Activated CD8-positive, alpha-beta memory T cell treated with anti-CD3 and anti-CD28 coated beads, Interleukin-2, amount 50 U/mL, for 48 hours (primary cell): ENCODE measurements at places on chromosomes 7 and 10.

- DNase-seq, result no peak
Measured at GRCh38 chr7:129359176-129359575, 75.1 kb upstream of the STRIP2 start.

DNA sequence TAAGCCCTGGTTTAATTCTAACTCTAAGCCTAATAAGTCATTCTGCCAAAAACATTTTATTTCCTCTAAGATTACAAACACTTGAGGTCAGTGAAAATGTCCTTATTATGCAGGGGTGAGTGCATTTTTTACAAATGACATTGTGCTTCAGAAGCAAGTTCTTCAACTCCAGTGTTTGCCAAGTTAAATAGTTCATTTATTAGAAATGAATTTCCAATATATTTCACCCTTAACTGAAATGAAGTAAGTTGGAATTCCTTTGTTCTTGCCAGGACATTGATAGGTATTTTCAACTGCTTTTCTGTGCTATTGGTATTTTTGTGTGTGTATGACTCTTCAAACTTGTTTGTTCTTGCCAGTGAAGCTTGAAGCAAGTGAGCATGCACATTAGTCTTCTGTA lies 89.5 kb upstream of the CCDC6 start:
- DNase-seq, result no peak

DNA sequence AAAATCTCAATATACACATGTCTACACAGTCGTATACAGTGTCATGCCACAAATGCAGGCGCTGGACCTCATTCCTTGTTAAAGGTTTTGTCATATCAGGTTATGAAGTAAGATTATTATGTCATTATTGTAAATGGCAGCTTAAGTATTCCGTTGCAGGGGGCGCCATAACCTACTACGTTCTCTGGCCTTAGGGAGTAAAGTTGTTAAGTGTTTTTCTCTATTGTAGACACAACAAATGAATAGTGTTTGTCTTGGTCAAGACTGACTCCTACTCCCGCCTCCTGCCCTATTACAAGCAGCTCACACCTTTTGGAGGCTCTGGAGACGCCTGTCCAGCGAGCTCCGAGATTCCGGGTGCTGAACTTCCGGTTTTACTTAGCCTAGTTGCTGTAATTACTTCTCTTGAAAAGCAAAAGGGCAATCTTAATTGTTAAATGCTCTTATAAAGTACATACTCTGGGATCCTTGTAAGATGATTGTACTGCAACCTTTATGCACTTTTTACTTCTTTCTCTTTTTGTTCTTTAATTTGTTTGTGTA lies 994 bp downstream of the GATAD1 start:
- peak; percentile 66 for DNase-seq

DNA sequence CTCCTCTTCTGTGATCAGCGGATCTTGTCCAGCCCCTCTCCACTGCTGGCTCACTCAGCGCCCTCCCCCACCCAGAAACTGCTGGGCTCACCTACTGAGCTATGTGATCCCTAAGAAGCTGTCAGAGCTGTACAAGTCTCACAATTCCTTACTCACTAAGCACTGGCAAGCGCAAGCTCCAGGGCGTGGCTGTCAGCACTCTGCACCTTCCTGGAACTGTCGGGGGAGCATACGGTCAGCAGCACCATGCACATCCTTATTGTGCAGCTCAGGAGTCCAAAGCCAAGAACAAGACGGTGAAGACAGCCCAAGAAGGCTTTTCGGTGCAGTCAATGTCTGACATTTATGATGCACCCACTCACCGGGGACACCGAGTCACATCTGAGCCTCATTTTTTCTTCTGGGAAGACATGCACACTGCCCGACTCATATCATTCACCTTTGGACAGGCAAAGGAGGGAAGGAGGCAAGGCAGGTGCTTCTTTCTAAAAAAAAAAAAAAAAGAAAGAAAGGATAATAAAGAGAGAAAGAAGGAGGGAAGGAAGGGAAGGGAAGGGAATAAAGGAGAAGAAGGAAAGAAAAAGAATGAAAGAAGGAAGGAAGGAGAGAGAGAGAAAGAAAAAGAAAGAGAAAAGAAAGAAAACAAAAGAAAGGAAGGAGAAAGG lies 56.3 kb downstream of the ASB13 start:
- DNase-seq, result no peak

- no peak for DNase-seq
Measured at GRCh38 chr10:60555700-60556099, 166.0 kb upstream of the ANK3 start.

DNA sequence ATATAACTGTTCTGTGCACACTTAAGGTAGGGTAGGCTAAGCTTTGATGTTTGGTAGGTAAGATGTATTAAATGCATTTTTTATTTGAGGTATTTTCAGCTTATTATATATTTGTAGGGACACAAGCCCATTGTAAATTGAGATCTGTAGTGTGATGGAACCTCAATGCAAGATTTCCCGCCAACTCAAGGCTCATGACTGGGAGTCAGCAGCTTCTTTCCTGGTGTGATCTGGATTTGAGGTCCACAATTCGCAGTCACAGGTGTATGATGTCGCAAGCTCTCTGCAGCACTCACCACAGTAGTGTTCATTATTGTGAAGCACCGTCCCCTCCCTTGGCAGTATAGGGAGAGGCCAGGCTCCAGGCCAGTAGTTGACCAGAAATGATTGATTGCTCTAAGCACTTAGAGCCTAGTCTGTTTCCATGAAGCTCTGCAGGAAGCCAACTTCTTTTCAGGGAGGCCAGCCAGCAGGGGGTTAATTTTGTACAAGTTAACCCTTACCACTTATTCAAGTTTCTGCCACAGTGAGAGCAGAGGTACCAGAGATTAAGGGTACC lies 54.9 kb downstream of the SEM1 start:
- DNase-seq, result no peak

- DNase-seq, result no peak
Measured at GRCh38 chr7:116447436-116447835, 52.1 kb upstream of the CAV2 start.

DNA sequence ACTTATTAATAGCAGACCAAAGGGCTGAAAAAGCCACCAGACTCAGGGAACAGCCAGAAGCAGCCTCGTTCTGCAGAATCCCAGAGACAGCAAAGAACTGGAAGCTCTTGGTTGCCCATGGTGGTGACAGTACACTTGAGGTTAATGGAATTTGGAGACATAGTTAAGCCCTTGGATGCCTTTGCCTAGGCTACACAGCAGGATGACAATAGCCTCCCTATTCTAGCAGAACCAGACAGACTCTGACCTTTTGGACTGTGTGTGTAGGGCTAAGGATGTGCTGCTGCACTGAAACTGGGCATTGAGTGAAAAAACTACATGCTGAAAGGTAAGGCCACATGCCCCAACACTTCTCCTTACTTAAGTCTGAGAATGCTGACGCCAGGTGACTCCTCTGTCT lies 22.7 kb downstream of the OTUD1 start:
- no peak for DNase-seq

GRCh38 chr10:132399117-132400035 lies 2.4 kb downstream of the PWWP2B start:
- no peak for DNase-seq

- no peak for DNase-seq
Measured at GRCh38 chr7:74619235-74619860, 38.2 kb upstream of the GTF2I start.

GRCh38 chr10:59801171-59801570 lies 47.9 kb upstream of the MRLN start:
- DNase-seq, result no peak

- no peak for DNase-seq
Measured at GRCh38 chr7:157409149-157409752, 72.4 kb downstream of the DNAJB6 start.

- DNase-seq, result no peak
Measured at GRCh38 chr7:52920977-52921376, 114.5 kb upstream of the POM121L12 start.
